ENCODE measurements at places on chromosomes 3 and 15. TPM values are rescaled to one million over a fixed set of nuclear protein-coding genes. Genes with fewer than 3 reads are reported as not detected.

SLITRK3 gene
- not detected for total RNA-seq

DOCK3 gene
- not detected for total RNA-seq

RAB6B gene
- 0.15 TPM for total RNA-seq

BCHE gene
- 0.08 TPM for total RNA-seq
